ENCODE measurements at places on chromosomes 12 and 14.
A peak's percentile ranks its signal among the peaks of the same experiment; 100 is the strongest.

DNA sequence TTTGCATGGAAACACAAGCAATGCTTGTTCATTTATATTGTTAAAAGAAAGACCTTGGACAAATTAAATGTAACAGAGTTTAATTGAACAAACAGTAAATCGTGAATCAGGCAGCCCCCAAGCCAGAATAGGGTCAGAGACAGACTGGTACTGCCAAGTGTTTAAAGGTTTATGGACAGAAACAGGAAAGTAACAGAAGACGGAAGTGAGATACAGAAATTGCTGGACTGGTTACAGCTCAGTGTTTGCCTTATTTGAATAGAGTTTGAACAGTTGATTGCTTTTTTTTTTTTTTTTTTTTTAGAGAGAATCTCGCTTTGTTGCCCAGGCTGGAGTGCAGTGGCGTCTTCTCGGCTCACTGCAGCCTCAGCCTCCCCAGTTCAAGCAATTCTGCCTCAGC is 50.3 kb downstream of the DAO start:
- no peak for DNase-seq

DNA sequence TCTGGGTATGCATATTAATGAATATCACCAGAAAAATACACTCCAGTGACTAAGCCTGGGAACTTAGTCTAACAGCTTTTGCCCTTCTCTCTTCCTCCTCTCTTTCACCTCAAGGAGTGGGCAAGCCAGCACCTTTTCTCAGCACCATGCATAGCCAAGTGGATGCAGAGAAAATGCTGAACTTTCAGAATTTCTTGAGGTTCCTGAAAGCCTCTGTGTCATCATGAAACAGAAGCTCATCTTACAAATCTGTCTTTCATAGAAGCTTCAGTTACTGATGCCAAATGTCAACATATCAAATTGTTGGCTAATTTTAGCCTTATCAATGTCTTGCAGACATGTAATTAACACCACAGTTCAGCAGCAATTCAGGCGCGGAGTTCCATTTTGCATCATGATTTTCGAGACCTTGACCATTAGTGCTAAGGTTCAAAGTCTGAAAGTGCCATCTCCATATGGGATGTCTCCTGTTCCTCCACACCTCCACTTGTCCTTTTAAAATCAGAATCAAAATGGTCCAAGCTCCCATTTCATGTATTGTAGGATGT is 51.1 kb upstream of the RPH3A start:
- no peak for DNase-seq

GRCh38 chr12:68495336-68496070 is 115.2 kb upstream of the RAP1B start:
- DNase-seq = no peak

- no peak for DNase-seq
These were observed 101.2 kb upstream of the NCOR2 start for GRCh38 chr12:124668602-124669001.

GRCh38 chr14:58118097-58118815 is 33.8 kb downstream of the ARMH4 start:
- no peak for DNase-seq

DNA sequence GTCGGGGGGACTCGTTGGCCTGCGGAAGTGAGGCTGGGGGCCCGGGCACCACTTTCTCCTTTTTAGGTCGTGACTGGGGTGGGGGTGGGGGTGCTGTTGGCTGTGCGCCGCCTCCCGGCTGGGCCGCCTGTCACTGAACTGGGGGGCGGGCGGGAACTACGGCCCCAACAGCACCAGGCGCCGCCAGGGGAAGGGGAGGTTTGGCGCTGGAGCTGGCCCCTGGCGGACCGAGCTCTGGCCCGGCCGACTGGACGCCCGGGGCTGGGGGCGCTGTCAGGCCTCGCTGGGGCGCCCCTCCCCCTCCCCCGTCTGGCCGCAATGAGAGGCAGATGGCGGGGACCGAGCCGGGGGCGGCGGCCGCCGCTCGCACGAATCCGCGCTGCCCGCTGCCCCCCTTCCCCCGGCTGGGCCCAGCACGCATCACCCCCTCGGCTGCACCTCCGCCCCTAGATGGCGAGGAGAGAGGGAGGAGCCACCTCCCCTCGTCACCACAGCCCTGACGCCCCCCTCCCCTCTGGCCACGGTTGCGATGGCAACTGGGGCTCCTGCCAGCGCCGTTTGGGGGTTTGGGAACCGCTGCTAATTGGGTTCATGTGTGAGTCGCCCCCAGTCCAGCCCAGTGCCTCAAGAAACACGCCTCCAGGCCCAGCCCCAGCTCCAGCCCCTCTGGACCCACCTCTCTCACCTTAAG is 723 bp downstream of the NFATC4 start:
- peak; percentile 77 for DNase-seq

DNA sequence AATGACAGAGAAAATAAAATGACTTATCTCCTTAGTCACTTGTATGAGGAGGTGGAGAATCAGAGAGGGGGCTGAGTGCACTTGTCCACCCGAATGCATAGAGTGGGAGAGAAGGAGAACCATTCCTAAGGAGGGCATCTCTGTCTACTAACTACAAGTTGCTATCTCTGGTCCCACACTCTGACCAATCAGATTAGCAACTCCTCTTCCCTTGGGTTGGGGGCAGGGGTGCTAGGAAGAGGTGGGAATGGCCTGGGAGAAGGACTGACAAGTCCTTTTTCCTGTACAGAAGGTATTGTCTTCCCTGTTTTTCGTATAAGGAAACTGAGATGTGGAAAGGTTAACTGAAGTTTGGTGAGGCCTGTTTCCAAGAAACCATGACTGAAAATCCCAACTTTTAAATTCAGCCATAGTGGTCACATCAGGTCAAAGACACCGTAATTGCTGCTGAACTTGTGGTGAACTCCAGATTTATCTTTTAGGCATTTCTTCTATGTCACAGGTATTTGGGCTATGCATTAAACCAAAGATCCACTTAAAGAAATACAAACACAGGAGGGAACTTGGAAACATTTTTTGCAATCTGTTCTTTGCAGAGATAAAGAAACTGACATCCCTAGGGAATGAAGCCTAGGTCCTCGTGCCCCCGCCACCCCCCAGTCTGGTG is 207.8 kb downstream of the CRADD start:
- DNase-seq = no peak

- DNase-seq = no peak
These were observed 75.8 kb downstream of the FRMD6 start for GRCh38 chr14:51727526-51727925.

- DNase-seq = no peak
These were observed 209.3 kb downstream of the AEBP2 start for GRCh38 chr12:19648591-19648990.

GRCh38 chr14:102421411-102422057 is 58.8 kb downstream of the TECPR2 start:
- peak; percentile 49 for DNase-seq

DNA sequence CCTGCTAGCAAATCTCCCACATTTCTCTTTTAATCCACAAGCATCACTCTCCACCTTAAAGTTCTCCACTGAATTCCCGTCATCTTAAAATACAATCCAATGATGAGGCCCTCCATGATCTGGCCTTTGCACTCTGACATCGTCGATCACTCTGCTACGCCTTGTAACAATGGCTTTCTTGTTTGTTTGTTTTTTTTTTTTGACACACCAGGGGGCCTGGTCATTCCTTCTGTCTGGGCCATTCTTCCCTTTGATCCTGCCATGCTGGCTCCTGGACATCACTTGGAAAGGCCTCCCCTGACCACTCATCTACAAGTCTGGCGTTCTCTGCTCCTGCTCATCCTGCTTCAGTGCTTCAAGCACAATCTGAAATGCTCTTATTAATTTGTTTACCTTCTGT is 233.5 kb downstream of the PPM1H start:
- no peak for DNase-seq

GRCh38 chr14:70909733-70910614 is 2.7 kb downstream of the PCNX1 start:
- no peak for DNase-seq

- DNase-seq = no peak
These were observed 197.6 kb downstream of the SLC38A4 start for GRCh38 chr12:46628176-46628575.

DNA sequence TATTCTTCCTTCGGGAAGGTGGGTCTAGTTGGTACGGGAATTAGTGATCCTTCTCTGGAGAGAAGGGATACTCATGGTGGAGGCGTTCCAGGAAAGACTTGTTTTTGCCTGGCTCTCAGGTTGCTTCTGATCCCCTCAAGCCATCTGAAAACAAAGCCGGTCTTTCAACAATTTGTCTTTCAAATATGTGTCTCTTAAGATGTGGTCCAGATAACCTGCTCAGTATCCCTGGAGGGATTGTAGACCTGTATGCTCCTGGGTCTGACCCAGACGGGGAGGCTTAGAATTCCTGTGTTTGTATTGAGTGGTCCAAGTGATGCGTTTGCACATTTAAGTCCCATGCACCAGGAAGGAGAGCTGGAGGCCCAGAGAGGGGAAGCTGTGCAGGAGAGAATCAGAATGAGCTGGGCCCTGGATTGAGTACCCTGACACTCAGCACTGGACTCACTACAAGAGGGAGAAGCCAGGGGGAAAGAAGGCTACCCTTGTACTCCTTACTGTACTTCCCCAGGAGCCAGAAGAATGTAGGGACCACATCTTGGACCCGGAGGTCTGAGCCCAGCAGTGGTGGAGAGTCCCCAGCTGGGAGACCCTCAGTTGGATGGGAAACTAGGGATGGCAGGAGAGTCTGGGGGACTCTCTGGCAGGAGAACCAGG is 40.4 kb downstream of the ERH start:
- no peak for DNase-seq

DNA sequence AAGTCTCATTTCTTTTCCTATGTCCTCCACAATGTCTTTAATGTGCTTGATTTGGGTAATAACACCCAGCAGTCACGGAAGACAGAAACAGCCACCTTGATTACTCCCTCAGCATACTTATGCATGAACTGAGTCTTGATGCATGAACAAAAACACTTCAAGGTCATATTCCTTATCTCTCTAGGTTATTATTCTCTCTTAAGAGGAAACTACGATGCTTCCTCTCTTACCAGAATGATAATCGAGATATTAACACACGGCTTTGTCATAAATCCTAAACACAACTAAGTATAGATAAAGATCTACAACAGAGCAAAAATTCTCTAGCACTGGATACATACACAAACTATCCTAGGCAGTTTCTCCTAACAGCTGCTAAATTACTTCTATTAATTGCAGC is 583.5 kb upstream of the ATP2B1 start:
- DNase-seq = no peak

- DNase-seq = no peak
These were observed 192.2 kb downstream of the TMTC3 start for GRCh38 chr12:88334271-88334670.

- DNase-seq = no peak
These were observed 128.6 kb downstream of the ACSS3 start for GRCh38 chr12:81206429-81206828.
